Prostate gland (tissue), 2 donors: ENCODE measurements at places on chromosomes 5 and 9.
A peak's percentile ranks its signal among the peaks of the same experiment; 100 is the strongest.

- DNase-seq = peak; percentile 79
Measured at GRCh38 chr5:56440871-56441740, 208.0 kb upstream of the ANKRD55 start.

DNA sequence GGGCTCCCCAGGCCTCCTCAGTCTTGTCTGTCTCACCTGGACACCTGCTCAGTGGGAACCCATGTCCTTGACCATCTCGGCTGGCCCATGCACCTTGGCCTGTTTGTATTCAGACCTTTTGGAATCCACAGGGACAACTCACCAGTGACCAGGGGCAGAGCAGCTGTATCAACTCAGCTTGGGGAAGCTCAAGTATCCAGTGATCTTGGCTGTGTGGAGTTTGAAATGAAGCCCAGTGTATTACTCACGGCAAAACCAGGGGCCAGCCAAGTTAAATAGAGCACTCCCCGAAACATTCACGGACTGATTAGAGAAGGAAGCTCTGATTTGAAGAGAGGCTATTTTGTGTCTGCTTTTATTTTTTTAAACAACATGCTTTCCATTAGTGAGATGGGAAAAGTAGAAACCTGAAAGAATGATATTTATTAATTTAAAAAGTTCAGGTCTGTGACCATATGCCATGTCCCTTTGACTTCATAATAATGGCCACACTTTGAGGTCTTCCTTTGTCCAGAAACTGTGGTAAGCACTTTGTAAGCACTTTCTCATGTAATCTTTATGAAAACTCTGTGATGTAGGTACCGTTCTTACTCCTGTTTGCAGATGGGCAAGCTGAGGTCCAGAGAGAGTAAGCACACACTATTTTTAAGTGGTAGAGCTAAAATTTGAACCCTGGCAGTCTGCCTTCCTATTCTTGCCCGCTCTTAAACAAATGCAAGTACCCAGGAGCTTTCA is 656.5 kb downstream of the BNC2 start:
- peak; percentile 82 for DNase-seq

DNA sequence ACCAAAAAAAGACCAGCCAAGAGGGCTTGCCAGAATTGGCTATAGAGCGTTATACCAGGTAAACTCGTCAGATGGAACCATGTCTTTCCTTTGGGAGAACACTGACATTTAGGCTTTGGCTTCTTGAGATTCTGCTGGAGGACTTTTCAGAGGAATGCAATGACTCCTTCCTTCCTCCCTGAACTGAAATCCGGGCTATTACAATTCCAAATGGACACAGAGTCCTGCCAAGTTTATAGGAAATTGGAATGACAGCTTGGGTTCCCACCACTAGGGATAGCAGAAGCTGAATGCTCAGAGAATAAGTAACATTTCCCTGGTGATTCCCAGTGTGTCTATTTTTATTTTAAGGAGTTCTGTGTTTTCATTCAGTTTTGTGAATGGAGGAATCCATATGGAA is 143.0 kb downstream of the FGF1 start:
- no peak for DNase-seq

GRCh38 chr5:124421584-124421983 is 324.9 kb downstream of the ZNF608 start:
- no peak for DNase-seq

- DNase-seq = no peak
Measured at GRCh38 chr5:58450018-58450417, 9.9 kb downstream of the PLK2 start.

DNA sequence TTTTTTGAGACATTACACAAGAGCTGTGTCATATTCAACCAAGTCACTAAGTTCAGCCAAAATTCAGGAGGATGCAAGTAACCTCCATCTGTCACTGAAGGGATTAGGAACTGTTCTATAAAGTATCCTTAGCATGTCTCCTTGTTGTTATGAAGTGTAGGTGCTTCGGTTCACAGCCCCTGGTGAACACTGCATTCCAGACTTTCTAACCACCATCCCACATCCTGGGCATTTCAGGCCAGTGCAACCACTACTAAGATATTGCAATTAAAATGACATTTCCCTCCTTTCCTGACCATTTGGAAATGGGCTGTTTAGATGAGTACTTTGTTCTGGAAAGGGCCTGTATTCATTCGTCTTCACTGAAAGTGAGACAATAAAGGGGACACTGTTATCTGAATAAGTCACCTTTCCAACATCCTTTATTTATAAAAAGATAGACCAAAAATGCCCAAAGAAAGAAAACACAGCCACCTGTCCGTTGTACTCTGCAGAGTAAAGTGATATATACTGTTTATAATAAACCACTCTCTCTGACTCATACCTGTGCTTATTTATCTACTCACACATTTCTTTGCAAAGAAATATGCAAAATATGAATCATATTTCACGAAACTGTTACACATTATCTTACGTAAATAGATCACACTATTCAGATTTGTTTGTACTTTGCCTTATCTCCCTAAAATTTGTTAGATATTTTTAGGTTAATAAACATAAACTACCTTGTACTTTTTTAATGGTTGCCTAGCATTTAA is 861.9 kb downstream of the CDH18 start:
- no peak for DNase-seq

DNA sequence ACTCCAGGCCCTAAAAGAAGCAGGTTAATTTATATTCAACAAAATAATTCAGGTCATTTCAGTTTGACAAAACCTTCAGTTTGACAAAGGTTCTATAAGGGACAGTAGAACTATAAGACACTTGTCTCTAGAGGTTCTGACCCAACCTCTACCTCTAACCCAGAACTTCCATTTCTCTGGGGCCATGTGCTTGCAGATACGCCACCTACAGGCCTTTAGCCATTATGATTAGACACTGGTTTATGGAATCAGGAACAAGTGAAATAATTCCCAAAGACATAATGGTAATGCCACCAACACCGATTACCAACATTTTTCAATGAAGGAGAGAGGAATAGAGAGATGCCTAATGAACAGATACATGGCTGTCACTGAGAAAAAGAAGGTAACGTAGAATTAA is 733.9 kb downstream of the PRELID2 start:
- DNase-seq = no peak

- no peak for DNase-seq
Measured at GRCh38 chr9:33988219-33988890, 60.3 kb downstream of the UBAP2 start.

DNA sequence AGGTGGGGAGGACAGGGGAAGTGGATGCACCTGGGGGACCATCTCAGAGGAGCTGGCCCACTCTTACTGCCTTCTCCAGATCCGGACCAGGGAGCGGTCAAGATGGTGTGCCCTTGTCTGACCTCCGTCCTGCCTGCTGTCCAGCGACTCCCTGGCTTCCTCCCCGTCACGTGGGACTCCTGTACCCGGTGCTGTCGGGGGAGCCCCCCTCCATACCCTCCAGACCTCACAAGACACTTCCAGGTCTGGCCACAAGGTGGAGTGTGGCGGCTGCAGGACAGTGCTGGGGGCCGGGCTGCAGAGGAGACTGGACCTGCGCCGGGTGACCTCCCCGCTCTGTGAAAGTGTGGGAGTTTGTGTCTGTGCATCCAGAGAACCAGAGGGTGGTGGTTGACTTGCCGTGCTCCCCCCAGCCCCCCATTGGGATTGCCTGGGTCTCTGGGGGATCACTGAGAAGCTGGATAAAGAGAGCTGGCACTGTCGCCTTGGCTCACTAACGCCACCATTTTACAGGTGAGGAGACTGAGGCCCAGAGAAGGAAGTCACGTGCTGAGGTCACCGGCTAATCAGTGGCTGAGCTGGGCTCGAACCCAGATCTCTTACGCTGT is 1.9 kb upstream of the CRB2 start:
- peak; percentile 40 for DNase-seq

DNA sequence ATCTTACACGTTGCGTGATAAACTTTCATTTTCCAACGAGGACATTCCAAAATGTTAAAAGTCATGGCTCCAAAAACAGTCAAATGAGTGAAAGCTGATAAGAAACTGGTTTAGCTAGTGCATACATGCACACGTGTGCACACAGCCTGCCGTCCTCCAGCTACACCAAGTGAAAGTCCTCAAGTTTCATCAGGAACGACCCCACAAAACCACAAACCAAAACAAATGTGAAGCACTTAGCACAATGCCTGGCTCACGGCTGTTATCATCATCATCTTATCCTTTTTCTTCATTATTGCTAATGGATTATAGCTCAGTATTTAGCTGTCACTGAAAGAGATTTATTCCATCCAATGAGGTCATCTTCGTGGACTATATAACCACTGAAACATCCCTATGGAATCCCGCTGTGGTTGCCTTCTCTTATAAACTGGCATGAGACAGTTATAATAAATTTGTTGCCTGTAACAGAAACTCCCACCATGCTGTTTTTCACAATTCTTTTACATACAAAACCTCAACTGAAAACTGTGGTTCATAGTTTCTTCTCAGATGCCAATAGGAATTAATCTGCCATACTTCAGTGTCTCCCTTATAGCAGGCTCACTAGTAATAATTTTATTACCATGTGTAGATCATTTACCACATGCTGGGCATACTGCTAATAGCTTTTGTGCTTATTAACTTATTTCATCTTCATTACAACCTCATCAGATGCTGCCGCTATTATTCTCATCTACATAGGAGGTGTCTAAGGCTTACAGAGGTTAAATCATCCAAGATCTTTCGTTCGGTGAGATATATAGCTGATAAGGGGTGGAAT is 56.1 kb downstream of the SAXO1 start:
- DNase-seq = no peak

GRCh38 chr5:84403773-84404172 is 19.1 kb upstream of the EDIL3 start:
- no peak for DNase-seq

DNA sequence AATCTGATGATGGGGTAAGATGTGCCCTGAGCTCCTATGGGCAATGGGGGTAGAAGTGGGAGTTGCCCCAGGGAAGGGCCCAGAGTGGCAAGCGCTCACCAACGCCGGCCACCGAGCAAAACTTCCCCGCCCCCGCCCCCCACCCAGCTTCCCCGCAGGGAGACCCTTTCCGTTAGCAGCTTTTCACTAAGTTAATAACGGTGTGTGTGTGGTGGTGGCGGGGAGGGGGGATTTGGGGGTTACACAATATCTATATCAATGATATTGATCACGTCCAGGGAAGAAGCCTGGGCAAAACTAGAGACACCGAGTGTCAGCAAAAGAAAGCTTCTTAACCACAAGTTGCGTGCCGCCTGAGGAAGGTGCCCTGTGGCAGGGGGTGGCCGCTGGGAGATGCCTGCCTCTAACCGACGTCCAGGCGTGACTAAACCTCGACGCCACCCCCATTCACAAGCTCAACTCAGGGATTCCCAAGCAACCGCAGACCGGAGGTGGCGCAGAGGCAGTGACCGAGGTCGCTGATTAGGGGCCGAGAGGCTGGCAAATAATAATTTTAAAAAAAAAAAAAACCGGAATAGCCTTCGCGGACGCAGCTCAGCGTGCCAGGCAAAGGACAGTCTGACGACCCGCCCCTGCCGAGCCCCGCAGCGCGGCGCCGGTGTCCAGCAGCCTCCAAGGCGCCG is 222.6 kb downstream of the MEF2C start:
- DNase-seq = no peak

DNA sequence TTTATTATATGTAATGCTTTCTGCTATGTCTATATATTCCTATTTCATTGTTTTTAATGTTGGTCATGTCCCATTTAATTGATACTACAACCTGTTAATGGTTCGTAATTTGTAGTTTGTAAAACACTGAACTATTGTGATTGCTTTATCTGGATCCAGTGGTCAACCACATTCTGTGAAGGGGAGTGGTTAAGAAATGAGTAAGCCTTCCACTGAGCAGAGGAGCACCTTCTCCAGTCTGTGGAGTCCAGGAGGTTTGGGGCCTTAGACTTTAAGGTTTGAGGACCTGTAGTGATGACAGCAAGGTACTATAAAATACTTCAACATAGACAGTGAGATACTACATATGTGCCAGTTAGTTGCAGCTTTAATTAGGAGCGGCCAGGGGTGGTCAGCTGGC is 67.7 kb upstream of the RAD23B start:
- DNase-seq = no peak

DNA sequence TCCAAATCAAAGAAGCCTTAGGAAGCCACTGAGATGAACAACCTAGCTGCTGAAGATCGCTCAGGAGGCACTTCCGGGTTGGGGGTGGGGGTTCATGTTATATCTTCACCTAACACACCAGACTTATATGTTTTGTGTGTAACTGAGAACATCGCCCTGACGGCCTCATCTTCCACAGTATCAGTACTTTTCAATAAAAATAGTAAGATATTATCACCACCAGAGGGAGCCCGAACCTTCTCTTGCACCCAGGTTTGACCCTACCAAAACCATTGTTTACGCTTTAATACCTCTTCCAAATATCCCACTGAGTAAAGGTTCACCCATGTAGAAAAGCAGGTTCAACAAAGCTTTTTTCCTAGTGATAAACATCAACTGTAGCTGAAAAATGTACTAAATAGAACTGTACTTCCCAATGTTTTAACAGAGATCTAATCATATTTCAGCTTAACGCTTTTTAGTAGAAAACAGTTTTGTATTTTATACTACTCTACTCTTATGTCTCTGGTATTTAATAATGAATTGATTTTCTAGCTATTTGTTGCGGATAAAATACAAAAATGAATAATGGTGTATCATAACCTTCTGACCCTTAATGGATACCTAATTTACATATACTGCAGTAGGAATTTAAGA is 244.0 kb downstream of the EPB41L4A start:
- DNase-seq = peak; percentile 53

- no peak for DNase-seq
Measured at GRCh38 chr5:108942701-108943100, 195.0 kb downstream of the FER start.

- DNase-seq = no peak
Measured at GRCh38 chr5:62572918-62573514, 5.6 kb upstream of the LRRC70 start.

DNA sequence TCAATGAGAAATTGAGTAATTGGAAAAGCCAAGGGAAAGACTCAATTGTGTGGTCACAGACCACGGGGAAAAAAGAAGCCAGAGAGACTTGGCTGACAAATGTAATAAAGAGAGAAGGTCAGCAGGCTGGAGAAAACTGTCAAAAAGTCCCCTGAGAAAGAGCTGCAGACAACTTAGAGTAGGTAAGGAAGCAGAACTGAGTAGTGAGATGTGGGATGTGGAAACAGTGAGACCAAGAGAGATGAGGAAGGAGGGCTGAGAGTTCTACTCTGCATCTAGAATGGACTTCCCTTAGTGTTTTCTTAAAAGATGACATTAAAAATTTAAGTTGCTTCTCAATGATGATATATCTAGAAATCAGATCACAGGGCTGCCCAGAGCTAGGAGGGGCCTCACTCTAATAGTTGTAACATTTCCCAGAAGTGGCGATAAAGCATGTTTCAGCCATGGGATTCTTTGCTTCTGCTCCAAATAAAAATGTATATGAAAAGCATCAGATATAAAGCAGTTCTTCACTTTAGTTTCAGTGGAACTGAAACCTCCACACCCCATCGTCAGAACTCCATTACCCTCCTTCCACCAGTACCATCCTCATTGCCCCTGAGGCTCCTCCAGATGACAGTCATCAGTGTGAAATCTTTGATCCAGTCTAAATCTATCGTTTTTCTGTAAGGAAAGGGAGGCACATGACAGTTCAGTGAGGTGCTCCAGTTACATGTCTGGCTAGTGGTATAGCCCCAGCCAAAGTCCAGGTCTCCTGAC is 80.6 kb downstream of the SPEF2 start:
- no peak for DNase-seq
